ENCODE measurements at places on chromosomes 2 and 18. TPM values are rescaled to one million over a fixed set of nuclear protein-coding genes. Genes with fewer than 3 reads are reported as not detected.
A peak's percentile ranks its signal among the peaks of the same experiment; 100 is the strongest.

Gene CIB4
- total RNA-seq, result not detected

Gene SGPP2
- not detected for total RNA-seq

Gene MATN3
- not detected for total RNA-seq

Gene TMEM178A
- 0.52 TPM for total RNA-seq

Gene PSMA8
- 0.37 TPM for total RNA-seq

- no peak for DNase-seq
These were observed 24.8 kb downstream of the BOLL start for GRCh38 chr2:197760293-197760657.

DNA sequence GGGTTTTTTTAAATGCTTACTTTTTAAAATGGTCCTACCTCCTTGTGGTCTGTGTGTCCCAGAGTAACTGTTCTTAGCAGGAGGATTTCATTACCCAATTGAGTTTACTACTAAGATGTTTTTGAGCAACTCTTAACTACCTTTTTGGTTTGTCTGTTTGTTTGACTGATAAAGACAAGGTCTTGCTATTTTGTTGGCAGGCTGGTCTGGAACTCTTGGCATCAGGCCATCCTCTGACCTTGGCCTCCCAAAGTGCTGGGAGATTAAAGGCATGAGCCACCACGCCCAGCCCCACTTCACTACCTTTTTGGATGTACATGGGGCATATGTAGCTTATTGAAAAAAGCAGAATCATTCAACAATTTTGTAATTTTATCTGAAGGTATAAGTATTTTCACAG lies 14.9 kb downstream of the MRPS9 start:
- DNase-seq, result no peak

DNA sequence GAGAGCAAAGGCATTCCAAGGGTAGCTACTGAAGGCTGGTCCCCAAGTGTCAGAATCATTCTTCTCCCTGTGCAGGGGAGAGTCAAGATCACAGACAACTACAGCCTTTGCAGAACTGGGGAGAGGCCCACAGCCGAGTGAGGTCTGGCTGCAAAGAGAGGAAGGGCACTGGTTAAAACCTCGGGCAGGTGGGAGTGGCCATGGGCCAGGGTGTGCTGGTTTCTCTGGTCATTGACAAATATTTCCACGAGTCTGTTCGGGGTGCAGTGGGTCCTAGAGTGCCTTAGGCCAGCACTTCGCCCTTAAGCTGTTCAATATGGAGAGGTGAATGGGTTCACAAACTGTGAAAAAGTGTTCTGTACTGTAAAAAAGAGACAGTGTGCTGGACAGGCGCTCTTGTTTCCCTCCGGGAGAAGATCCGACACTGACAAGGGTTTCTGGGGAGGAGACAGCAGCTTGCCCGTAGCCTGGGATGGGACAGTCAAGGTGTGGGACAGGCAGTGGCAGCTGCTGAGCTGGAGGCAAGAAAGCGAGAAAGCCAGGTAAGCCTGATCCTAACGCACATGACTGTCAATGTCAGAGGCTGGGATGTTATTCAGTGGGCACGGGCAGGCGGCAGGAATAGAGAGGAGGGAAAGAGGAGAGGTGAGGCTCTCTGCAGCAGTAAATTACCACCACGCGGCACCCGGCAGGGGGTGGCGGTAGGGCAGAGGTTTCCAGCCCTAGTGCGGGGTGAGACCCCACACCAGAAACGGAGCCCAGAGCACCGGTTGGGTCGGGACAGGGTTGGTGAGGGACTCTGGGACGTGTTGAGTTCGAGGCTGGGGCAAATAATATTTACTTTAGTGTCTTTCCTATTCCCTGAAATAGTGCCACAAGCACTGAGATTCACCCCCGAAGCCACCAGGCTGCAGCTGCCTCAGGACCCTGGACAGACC lies 2.0 kb downstream of the NPPC start:
- no peak for DNase-seq

DNA sequence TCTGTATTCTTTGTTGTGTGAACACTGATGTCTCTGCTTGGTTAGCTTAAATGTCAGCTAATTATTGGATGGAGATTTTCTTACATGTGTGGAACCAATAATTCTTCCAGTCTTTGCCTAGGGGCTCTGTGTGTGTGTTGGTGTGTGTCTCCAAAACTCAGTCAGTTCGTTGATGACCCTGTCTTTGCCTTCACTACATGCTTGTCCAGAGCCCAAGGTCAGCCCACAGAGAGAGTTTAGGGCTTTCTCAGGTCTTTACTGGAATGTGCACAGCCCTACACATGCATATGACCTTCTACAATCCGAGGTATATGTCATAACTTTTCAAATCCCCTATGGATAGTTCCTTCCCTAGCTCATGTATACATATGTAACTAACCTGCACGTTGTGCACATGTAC lies 74.1 kb upstream of the LDAH start:
- no peak for DNase-seq

- peak; percentile 40 for DNase-seq
These were observed 26.5 kb upstream of the C2orf74 start for GRCh38 chr2:61135510-61135909.

DNA sequence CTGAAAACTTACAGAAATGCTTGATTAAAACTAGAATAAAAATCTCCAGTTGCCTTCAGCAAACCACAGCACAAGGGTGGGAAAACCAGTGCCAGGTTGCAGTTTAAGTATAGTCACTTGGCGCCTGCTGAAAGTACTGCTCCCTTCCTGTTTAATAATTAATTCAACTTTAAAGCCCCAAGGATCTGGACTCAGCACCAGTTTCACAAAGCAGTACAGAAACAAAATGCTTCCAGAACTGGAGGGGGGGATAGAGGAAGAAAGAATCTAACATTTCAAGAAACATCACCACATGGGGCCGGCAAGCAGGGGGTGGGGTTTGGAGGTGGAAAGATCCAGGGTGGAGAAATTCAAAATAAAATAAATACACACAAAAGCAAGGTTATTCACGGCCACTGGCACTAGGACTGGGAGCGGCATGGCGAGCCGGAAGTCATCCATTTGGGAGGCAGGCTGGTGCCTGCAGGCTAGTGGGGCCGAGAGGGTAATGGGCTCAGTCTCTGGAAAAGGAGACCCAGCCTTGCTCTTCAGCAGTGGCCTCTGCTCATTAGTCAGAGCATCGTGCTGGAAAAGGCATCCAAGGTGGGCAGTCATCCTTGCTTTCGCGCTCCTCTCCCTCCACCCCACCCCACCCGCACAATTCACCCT lies 85.8 kb downstream of the POU3F3 start:
- no peak for DNase-seq

GRCh38 chr2:109562421-109562820 lies 51.3 kb downstream of the SEPTIN10 start:
- DNase-seq, result no peak

DNA sequence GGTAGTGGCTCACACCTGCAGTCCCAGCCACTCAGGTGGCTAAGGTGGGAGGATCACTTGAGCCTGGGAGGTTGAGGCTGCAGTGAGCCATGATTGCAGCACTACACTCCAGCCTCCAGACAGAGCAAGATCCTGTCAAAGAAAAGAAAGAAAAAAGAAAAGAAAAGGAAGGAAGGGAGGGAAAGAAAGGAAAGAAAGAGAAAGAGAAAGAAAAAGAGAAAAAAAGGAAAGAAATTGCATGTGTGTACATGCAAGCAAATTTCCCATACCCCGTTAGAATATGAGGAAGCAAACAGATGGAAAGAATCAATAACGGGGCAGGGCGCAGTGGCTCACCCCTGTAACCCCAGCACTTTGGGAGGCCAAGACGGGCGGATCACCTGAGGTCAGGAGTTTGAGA lies 17.9 kb downstream of the TMEM127 start:
- DNase-seq, result no peak

GRCh38 chr2:21467910-21468309 lies 344.1 kb downstream of the TDRD15 start:
- DNase-seq, result no peak

- no peak for DNase-seq
These were observed 108.9 kb upstream of the KLF7 start for GRCh38 chr2:207274530-207275189.

DNA sequence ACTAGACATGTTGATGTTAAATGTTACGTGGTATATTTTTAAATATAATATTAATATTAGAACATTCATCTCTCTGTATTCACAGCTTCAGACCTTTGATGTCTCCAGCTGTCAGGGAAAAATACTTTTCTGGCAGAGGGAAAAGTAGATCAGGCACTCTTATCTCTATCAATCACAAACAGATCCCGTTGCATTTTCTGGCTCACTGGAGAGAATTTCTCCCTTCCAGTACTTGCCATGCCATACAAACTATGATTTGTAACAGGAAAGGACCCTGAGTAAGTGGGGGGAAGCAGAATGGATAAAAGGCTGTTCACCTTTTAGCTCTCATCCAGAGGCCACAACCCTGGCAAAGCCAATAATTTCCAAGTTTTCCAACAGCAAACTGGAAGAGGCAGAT lies 158.0 kb downstream of the TCF4 start:
- no peak for DNase-seq

DNA sequence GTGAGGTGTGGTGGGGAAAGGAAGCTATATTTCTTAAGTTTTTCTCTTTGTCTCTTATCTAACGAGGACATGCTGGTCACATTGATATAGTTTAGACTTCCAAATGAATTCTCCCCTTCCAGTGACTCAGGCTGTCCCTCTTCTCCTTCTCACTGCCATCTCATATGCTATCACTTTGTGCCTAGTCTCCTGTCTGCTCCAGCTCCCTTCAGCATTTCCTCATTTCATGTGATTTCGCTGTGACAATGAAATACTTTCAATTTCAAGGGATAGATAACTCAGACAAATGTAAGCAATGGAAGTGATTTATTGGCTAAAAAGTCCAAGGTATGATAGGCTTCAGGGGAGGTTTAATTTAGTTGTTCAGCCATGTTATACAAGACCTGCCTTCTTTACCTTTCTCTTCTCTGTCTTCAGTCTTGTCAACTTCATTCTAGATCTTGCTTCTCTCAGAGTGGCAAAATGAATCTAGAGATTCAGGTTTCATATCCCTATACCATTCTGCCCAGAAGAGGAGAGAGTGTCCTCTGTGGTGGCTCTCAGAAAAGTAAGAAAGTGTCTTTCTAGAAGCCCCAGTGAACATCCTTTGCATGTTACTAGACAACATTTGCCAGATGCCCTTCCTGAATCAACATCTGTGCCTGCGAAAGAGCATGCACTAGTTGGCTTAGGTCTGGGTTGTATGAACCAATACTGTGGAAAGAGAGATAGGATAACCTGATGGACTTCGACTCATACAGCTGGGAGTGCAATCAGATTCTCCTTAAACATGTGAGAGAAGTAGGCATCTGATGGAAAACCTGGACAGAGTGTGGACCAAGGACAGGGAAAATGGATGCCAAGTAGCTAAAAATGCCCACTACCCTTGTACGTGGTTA lies 29.9 kb upstream of the GPR155 start:
- DNase-seq, result peak; percentile 14
